ENCODE measurements at places on chromosomes 4 and X. TPM values are rescaled to one million over a fixed set of nuclear protein-coding genes. Genes with fewer than 3 reads are reported as not detected.

Gene WDR17
- total RNA-seq, result 6.4 TPM

DNA sequence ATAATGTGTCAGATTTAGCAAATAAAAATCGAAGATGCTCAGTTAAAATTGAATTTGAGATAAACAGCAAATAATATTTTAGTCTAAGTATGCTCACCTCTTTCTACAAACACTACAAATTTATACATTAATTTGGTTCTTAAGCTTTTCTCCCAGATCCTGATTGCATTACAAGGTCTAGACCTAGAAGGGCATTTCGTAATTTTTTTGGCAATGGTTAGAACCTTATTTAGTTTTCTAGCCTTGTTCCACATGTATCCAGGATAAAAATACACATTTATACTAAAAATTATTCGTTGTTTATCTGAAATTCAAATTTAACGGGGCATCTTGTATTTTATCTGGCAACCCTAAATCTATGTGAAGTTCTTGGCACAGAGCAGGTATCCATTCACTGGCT is 2.5 kb upstream of the CDKL5 start:
- H3K27ac ChIP-seq, result no peak overlapping the region
- no peak overlapping the region for H3K4me3 ChIP-seq
- H3K27me3 ChIP-seq, result peaks cover 4% of the 10 kb centered on the region
- DNase-seq, result no peak

DNA sequence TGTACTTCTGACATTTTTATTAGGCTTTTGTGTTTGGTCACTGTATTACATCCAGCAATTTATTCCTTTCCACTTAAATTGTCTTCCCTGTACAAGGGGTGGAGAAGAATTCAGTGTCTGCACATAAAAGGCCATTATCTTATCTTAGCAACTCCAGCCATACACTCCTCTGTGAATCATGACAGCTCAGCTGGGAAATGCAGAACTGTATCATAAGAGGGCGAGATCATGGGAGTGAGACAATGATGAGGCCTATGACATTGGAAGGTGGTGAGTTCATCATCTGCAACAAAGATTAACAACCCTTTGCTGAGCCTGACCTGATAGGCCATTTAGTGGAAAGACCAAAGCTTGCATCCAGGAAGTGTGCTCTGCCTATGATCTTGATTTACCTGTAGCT is 33.3 kb downstream of the SLIT2 start:
- H3K36me3 ChIP-seq, result no peaks in the 10 kb centered on the region
- H3K4me1 ChIP-seq, result no peaks in the 10 kb centered on the region
- DNase-seq, result no peak
- H3K4me3 ChIP-seq, result no peak overlapping the region

Gene AFM
- not detected for total RNA-seq

- H3K27me3 ChIP-seq, result no peaks in the 10 kb centered on the region
- peaks cover 9% of the 10 kb centered on the region for H3K4me1 ChIP-seq
- H3K4me3 ChIP-seq, result peak overlapping the region; percentile 69
- DNase-seq, result peak; percentile 18
- H3K27ac ChIP-seq, result peak overlapping the region; percentile 83
These were observed 1.3 kb downstream of the AMER1 start for GRCh38 chrX:64204252-64204651.

Gene HTN1
- not detected for total RNA-seq

Gene TEX13C
- total RNA-seq, result not detected

Gene DRP2
- 0.16 TPM for total RNA-seq

DNA sequence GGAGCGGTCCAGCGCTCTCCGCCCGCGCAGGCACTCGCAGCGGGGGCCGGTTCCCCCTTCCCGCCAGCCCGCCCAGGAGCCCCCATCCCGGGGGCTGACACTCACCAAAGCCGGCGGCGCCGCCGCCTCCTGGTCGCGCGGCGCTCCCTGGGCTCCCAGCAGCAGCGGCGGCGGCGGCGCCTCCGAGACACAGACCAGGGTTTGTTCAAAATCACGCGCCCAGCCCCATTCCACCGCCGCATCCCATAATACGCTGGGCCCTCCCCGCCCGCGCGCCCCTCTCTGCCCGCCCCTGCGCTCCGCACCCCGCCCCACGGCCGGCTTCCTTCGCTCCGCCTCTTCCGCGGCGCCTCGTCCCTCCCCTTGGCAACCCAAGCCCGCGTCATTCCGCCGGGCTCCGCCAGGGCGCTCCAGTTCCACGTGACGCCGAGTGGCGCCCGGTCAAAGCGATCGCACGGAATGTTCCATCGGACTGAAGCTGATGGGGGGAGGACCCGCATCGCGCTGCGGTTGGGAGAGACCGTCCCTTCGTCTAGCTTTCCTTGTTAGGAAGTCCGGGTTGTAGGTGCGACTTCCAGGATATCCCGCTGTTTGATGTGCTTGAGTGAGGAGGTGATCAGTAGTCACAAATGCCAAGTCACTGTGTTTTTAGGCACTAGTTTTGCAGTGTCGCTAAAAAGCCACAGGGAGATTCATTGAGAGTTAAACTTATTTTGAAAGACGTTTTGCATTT is 2.2 kb upstream of the LIN54 start:
- no peaks in the 10 kb centered on the region for H3K4me1 ChIP-seq
- peak overlapping the region; percentile 75 for H3K27ac ChIP-seq
- H3K27me3 ChIP-seq, result no peaks in the 10 kb centered on the region
- peak; percentile 99 for DNase-seq
- H3K4me3 ChIP-seq, result peak overlapping the region; percentile 98
- H3K36me3 ChIP-seq, result no peaks in the 10 kb centered on the region

GRCh38 chr4:155666344-155667221 is at the start of gene GUCY1A1:
TSS of gene GUCY1A1 (plus strand) at chr4:155666848. CDS start at chr4:155696868, 30,020 bp downstream.
- H3K27me3 ChIP-seq, result no peaks in the 10 kb centered on the region
- H3K4me1 ChIP-seq, result no peaks in the 10 kb centered on the region
- H3K36me3 ChIP-seq, result no peaks in the 10 kb centered on the region
- peak; percentile 69 for DNase-seq

DNA sequence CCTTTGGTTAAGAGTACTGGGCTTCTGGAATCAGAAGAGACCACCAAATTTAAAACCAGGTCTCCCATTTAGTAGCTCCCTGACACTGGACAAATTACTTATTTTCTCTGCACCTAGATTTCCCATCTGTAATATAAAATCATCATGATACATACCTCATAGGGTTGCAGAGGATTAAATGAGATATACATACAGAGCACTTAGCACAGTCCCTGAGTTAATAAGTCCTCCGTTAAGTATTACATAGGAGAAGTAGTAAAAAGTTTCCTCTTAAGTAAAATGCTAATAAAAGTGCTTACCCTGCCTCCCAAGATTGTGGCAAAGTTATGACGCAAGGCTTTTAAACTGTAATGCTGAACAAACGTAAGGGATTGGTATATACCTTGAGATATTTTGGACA is 539 bp upstream of the CHIC1 start:
- no peak for DNase-seq
- no peak overlapping the region for H3K27ac ChIP-seq
- H3K36me3 ChIP-seq, result no peaks in the 10 kb centered on the region
- H3K4me3 ChIP-seq, result peak overlapping the region; percentile 85

Gene TCEAL1
- 30.3 TPM for total RNA-seq

GRCh38 chr4:26021417-26022345 is 107.7 kb downstream of the SMIM20 start:
- H3K27me3 ChIP-seq, result no peaks in the 10 kb centered on the region
- DNase-seq, result no peak
- H3K27ac ChIP-seq, result no peak overlapping the region
- no peak overlapping the region for H3K4me3 ChIP-seq
- no peaks in the 10 kb centered on the region for H3K36me3 ChIP-seq
- no peaks in the 10 kb centered on the region for H3K4me1 ChIP-seq

Gene USP26
- total RNA-seq, result not detected

GRCh38 chr4:101238706-101239105 is 108.6 kb downstream of the PPP3CA start:
- no peak overlapping the region for H3K4me3 ChIP-seq
- H3K27ac ChIP-seq, result no peak overlapping the region
- H3K27me3 ChIP-seq, result no peaks in the 10 kb centered on the region
- peaks cover 6% of the 10 kb centered on the region for H3K4me1 ChIP-seq

Gene CLOCK
- 28.9 TPM for total RNA-seq

DNA sequence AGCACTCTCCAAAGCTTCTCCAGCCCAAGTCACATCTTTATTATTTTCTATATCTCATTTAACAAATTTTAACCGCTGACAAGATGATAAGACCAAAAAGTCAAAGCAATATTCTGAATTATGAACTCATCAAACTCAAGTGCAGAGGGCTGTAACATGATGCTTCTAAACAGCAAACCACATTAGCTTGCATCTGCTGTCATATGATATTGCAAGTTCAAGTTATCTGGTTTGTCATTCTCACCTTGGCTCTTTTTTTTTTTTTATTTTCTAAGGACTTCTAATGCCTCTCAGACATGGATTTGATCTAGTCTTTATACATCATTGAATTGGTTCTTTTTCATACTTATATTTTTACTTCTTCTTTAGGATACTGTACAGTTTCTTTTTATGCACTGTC is 93.4 kb downstream of the SLC10A7 start:
- H3K27me3 ChIP-seq, result no peaks in the 10 kb centered on the region
- H3K4me3 ChIP-seq, result no peak overlapping the region
- no peaks in the 10 kb centered on the region for H3K36me3 ChIP-seq
- no peak for DNase-seq
- no peaks in the 10 kb centered on the region for H3K4me1 ChIP-seq
- no peak overlapping the region for H3K27ac ChIP-seq

GRCh38 chr4:156931267-156931666 is 40.3 kb downstream of the PDGFC start:
- no peak overlapping the region for H3K4me3 ChIP-seq
- H3K27ac ChIP-seq, result no peak overlapping the region
- H3K4me1 ChIP-seq, result peaks cover 3% of the 10 kb centered on the region
- no peak for DNase-seq
- H3K36me3 ChIP-seq, result no peaks in the 10 kb centered on the region

DNA sequence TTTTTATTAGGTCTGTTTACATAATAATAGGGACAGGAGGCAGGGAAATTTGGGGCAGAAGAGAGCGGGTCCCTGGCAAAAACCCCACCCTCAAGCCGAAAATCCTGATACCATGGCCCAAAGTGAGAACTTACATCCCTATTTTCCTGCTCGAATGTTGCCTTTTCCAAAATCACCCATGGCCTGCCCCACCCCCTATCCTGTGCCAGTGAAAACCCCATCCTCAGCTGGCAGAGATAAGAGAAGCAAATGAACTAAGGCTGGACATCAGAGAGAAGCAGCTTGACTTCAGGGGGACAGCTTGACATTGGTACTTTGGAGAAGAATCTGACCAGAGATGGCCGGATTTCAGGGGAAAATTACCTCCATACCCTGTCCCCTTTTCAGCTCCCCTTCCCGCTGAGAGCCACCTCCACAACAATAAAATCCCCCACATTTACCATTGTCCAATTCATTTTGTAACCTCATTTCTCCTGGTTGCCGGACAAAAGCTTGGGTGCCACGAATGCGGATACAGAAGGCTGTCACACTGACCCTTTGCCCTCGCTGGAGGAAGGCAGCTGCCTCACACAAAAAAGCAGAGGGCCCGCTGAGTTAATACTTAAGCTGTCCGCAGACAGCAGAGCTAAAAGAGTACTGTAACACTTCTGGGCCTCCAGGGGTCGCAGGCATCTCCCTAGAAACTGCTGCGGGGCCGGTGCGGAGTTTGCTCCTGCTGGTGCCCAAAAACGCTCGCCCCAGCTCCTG is 196.2 kb downstream of the SNCA start:
- peak; percentile 77 for DNase-seq
- H3K36me3 ChIP-seq, result no peaks in the 10 kb centered on the region
- no peaks in the 10 kb centered on the region for H3K4me1 ChIP-seq
- no peak overlapping the region for H3K27ac ChIP-seq
- H3K27me3 ChIP-seq, result no peaks in the 10 kb centered on the region

Gene HERC5
- 6.5 TPM for total RNA-seq

DNA sequence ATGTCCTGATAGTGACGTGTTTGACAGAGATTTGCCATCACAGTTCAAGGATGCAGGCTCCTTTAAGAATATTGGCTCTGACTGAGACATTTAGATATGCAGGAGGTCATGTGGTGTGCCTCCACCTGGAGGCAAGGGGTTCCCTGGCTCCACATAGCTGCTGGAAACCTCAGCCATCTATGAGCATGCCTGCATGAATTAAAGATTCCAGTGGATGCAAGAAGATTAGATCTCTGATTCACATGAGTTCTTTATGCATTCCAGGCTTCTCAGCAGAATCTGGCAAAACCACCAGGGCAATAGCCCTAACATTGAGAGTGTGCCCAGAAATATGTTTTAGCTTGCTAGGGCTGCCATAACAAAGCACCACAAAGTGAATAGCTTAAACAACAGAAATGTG is 298.5 kb upstream of the AADAT start:
- H3K27ac ChIP-seq, result no peak overlapping the region
- no peak overlapping the region for H3K4me3 ChIP-seq
- no peaks in the 10 kb centered on the region for H3K36me3 ChIP-seq
- no peak for DNase-seq
- H3K27me3 ChIP-seq, result no peaks in the 10 kb centered on the region

Gene CFP
- 8.3 TPM for total RNA-seq

Gene SPANXN4
- total RNA-seq, result not detected

- H3K27me3 ChIP-seq, result no peaks in the 10 kb centered on the region
- DNase-seq, result no peak
- H3K36me3 ChIP-seq, result no peaks in the 10 kb centered on the region
- H3K4me3 ChIP-seq, result no peak overlapping the region
These were observed 71.6 kb downstream of the FAM53A start for GRCh38 chr4:1612278-1613098.

GRCh38 chrX:19625612-19626011 is 110.3 kb upstream of the MAP3K15 start:
- DNase-seq, result no peak
- no peak overlapping the region for H3K4me3 ChIP-seq
- no peaks in the 10 kb centered on the region for H3K4me1 ChIP-seq
- no peaks in the 10 kb centered on the region for H3K36me3 ChIP-seq
- no peaks in the 10 kb centered on the region for H3K27me3 ChIP-seq
- H3K27ac ChIP-seq, result no peak overlapping the region

GRCh38 chr4:61714387-61714911 is 514.3 kb downstream of the ADGRL3 start:
- no peak overlapping the region for H3K27ac ChIP-seq
- no peak overlapping the region for H3K4me3 ChIP-seq
- no peak for DNase-seq
- H3K27me3 ChIP-seq, result no peaks in the 10 kb centered on the region
- no peaks in the 10 kb centered on the region for H3K36me3 ChIP-seq
- no peaks in the 10 kb centered on the region for H3K4me1 ChIP-seq

DNA sequence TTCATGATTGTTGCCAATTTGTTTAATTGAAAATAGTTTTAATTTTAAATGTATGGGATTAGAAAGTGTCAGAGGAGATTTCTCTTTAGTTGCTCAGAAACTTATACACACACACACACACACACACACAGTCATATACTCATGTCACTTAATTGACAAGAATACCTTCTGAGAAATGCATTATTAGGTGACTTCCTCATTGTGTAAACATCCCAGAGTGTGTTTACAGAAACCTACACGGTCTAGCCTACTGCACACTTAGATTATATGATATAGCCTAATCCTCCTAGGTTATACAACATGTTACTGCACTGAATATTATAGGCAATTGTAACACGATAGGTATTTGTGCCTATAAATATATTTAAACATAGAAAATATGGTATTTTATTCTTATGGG is 1327.4 kb downstream of the FSTL5 start:
- no peaks in the 10 kb centered on the region for H3K27me3 ChIP-seq
- H3K4me1 ChIP-seq, result no peaks in the 10 kb centered on the region

Gene CSN1S1
- total RNA-seq, result not detected

All from kidney (tissue), 22 donors.